Kidney (tissue), 22 donors: ENCODE measurements at places on chromosomes 16 and 17. TPM values are rescaled to one million over a fixed set of nuclear protein-coding genes. Genes with fewer than 3 reads are reported as not detected.

The C1QTNF1 gene
- total RNA-seq = 65.2 TPM

DNA sequence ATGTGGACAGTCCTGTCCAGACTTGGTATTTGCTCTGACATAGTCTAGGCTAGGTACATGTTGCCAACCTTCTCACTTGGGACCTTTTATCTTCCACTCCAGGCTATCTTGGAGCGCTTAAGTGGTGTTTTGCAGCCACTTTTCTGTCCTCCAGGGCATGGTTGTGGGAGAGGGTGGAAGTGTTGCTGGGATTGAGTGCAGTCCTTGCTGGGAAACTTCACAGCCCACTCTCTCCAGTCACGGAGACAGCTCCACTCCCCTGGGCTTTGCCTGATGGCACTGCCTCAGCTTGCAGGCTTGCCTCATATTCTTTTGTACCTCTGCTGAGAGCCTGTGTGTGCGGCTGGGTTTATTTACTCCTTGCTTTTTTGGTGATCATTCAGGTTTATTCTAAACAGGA lies 17.4 kb downstream of the RPA1 start:
- no peak overlapping the region for H3K4me3 ChIP-seq
- no peak for DNase-seq
- H3K27ac ChIP-seq = no peak overlapping the region
- H3K27me3 ChIP-seq = no peaks in the 10 kb centered on the region
- no peaks in the 10 kb centered on the region for H3K36me3 ChIP-seq

DNA sequence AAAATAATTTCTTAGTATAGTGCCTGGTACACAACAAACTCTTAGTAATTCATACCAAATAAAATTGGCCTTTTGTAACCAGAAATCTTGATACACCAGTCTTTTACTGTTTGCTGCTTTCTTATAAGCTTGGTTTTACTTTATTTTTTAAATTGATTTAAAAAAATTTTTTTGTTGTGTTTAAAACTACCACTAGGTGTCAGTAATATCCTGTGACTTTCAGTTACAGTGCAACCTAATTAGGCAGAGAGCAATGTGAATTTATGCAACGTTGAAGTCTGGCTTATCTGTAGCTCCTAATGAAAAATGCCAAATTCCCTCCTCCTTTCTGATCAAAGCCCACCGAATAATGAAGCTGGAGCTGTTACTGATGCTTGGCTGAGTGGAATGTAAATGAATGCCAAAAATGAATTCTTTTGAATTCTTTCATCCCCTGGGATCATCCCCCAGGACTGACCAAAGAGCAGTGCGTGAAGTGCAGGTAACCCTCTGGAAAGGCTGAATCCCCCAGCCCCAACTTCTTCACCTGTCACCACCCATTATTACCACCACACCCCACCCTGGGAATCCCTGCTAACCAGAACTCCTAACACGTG lies 3.8 kb downstream of the ERCC4 start:
- no peaks in the 10 kb centered on the region for H3K4me1 ChIP-seq
- no peak overlapping the region for H3K27ac ChIP-seq
- no peak overlapping the region for H3K4me3 ChIP-seq
- DNase-seq = no peak
- no peaks in the 10 kb centered on the region for H3K27me3 ChIP-seq

The AARS1 gene
- total RNA-seq = 111 TPM

DNA sequence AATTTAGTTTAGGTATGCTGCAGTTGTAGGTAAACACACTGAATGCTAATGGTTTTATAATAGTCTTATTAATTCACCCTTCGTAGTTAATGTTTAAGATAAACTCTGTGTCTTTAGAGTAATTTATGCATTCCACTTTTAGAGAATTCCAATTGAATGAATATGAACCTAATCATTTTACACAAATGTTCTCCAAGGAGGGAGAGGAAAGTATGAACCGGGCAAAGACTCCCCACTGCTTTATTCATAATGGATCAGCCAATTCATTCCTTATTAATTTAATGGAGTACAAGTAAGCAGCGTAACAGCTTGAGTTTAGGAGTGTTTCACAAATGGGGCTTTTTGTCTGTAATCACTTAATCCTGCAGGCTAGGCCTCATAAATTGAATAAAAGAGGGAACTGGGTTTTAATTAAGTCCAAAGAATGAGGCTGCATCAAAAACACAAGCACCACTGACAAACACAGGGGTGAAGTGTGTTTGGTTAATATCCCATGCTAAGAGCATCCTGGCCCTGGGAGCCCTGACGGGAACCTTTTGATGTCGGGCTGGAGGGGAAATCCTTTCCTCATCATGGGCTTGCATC lies 375.7 kb upstream of the DYNLRB2 start:
- no peaks in the 10 kb centered on the region for H3K4me1 ChIP-seq
- no peaks in the 10 kb centered on the region for H3K27me3 ChIP-seq
- H3K4me3 ChIP-seq = no peak overlapping the region
- no peaks in the 10 kb centered on the region for H3K36me3 ChIP-seq
- DNase-seq = no peak

- no peaks in the 10 kb centered on the region for H3K36me3 ChIP-seq
- no peak for DNase-seq
- no peak overlapping the region for H3K4me3 ChIP-seq
- no peaks in the 10 kb centered on the region for H3K27me3 ChIP-seq
- no peak overlapping the region for H3K27ac ChIP-seq
These were observed 1.8 kb upstream of the OR1E1 start for GRCh38 chr17:3400055-3400454.

- H3K4me1 ChIP-seq = no peaks in the 10 kb centered on the region
- H3K36me3 ChIP-seq = no peaks in the 10 kb centered on the region
- no peak overlapping the region for H3K27ac ChIP-seq
- H3K4me3 ChIP-seq = no peak overlapping the region
- H3K27me3 ChIP-seq = no peaks in the 10 kb centered on the region
These were observed 276.7 kb upstream of the DYNLRB2 start for GRCh38 chr16:80263848-80264694.

- no peaks in the 10 kb centered on the region for H3K27me3 ChIP-seq
- H3K36me3 ChIP-seq = no peaks in the 10 kb centered on the region
- H3K4me3 ChIP-seq = peak overlapping the region; percentile 71
- DNase-seq = no peak
- H3K27ac ChIP-seq = no peak overlapping the region
These were observed 220 bp upstream of the ARHGAP44 start for GRCh38 chr17:12789075-12789480.

The SRCIN1 gene
- 6.1 TPM for total RNA-seq

DNA sequence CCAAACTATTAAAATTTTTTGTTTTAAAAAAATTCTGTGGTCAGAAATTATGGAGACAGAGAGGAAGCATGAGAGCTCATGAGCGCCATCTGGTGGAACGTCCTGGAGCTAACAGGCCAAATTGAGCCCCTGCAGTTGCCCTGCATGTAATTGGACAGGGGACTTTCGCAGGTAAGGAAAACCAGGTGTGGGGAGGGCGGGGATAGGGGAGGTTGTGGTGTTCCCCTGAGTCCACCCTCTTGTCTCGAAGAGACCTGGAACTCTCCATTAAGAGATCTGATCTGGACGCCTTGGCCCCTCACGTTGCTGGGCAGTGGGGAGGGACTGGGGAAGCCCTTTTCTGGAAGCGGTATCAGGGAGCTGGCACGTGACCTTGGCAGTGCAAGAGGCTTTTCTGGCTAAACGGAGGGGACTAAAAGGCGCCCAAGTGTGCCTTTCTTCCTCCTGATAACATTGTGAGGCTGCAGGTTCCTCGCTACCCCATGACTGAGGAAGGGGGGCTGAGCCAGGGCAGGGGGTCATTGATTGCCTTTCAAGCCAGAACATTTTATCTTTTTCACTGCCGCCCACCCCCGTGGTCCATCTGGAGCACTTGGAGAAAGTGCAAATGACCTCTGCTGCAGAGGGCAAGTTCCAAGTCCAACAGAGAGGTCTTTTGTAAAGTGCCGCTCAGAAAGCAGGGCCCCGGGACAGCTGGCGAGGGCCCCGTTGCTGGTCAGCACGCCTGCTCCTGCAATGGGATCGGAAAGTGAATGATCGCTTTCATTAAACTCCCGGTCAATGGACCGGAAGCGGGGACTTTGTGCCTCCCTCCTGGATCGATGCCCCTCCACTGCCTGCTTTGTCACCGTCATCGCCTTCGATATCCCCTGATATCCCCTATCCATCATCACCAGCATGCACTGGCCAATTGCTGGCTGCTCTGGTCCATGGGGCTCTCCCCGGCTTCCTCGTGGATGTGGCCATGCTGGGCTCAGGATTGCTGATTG lies 18.4 kb downstream of the PDILT start:
- DNase-seq = peak; percentile 72
- no peaks in the 10 kb centered on the region for H3K27me3 ChIP-seq
- no peak overlapping the region for H3K27ac ChIP-seq
- no peaks in the 10 kb centered on the region for H3K4me1 ChIP-seq

DNA sequence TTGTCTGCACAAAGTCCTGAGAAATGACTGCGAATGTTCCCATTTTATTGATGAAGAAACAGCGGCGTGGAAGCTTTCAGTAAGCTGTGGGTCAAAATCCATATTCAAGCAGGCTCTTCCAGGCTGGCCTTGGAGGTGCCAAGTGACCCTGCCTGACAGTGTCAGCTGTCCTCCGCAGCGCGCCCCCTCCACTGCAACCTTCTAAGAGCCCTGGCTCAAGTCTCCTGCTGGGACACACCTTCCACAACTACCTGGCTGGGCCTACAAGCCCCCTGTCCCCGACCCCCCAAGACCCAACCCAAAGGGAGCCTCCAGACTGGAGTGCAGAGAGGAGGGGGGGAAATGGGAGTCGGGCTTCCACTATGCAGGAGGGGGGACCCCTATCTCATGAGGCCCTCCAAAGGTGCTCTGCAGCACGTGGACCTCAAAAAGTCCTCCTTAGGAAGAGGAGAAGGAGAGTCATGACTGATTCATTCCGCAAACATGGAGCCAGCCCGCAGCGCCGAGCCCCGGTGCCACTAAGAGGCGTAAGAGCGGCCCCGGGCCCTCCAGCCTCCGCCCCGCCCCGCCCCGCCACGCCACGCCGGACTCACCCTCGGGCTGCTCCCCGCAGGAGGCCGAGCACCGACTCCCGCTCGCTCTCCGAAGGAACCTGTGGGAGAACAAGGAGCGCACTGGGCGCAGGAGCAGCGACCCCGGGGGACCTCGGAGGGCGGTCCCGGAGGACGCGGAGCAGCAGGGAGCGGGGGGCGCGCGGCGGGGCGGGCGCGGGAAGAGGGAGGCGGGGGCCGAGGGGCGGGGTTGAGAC lies 574 bp downstream of the MPP3 start:
- H3K27me3 ChIP-seq = no peaks in the 10 kb centered on the region
- no peaks in the 10 kb centered on the region for H3K36me3 ChIP-seq
- DNase-seq = peak; percentile 62
- peaks cover 11% of the 10 kb centered on the region for H3K4me1 ChIP-seq

The SULT1A4 gene
- total RNA-seq = 18.8 TPM

- no peaks in the 10 kb centered on the region for H3K27me3 ChIP-seq
- H3K36me3 ChIP-seq = no peaks in the 10 kb centered on the region
- no peaks in the 10 kb centered on the region for H3K4me1 ChIP-seq
- H3K4me3 ChIP-seq = no peak overlapping the region
These were observed 492.2 kb downstream of the KCNJ2 start for GRCh38 chr17:70661342-70662222.

DNA sequence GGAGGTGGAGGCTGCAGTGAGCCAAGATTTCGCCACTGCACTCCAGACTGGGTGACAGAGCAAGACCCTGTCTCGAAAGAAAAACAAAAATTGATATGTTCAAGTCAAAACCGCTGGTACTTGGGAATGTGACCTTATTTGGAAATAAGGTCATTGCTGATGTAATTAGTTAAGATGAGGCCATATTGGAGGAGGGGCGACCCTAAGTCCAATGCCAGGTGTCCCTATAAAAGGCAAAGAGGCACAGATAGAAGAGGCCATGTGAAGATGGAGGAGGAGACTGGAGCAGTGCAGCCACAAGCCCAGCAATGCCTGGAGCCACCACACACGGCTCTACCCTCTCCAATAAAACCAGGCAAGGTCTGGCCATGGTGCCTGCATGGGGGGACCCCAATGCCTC lies 50.8 kb upstream of the JPH3 start:
- no peak overlapping the region for H3K4me3 ChIP-seq
- H3K27ac ChIP-seq = no peak overlapping the region
- DNase-seq = no peak
- H3K27me3 ChIP-seq = no peaks in the 10 kb centered on the region

The MYL4 gene
- total RNA-seq = not detected

- no peak for DNase-seq
- no peak overlapping the region for H3K4me3 ChIP-seq
- H3K27me3 ChIP-seq = no peaks in the 10 kb centered on the region
- no peaks in the 10 kb centered on the region for H3K36me3 ChIP-seq
- H3K4me1 ChIP-seq = no peaks in the 10 kb centered on the region
- H3K27ac ChIP-seq = no peak overlapping the region
These were observed 97.1 kb downstream of the ITFG1 start for GRCh38 chr16:47363761-47364160.

The ESRP2 gene
- 32.9 TPM for total RNA-seq

- DNase-seq = no peak
- H3K36me3 ChIP-seq = no peaks in the 10 kb centered on the region
- peak overlapping the region; percentile 98 for H3K27ac ChIP-seq
These were observed 80.0 kb downstream of the CCDC182 start for GRCh38 chr17:57665128-57665527.

- H3K4me1 ChIP-seq = no peaks in the 10 kb centered on the region
- peak; percentile 82 for DNase-seq
- H3K36me3 ChIP-seq = no peaks in the 10 kb centered on the region
- peak overlapping the region; percentile 50 for H3K4me3 ChIP-seq
- no peak overlapping the region for H3K27ac ChIP-seq
- no peaks in the 10 kb centered on the region for H3K27me3 ChIP-seq
These were observed 631 bp downstream of the NXPH3 start for GRCh38 chr17:49576088-49576916.

DNA sequence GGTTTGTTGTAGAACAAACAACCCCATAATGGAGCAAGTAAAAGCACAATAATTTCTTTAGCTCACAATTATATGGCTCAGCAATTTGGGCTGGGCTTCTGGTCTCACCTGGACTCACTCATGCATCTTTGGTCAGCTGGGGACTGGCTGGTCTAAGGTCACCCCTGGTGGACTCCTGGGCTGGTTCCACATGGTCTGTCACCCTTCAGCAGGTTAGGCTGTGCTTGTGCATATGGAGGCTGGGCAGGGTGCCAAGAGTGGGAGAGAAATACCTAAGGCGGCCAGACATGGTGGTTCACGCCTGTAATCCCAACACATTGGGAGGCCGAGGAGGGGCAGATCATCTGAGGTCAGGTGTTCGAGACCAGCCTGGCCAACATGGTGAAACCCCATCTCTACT lies 27.0 kb upstream of the SMURF2 start:
- H3K36me3 ChIP-seq = no peaks in the 10 kb centered on the region
- no peak overlapping the region for H3K4me3 ChIP-seq
- DNase-seq = no peak
- no peaks in the 10 kb centered on the region for H3K4me1 ChIP-seq
- no peak overlapping the region for H3K27ac ChIP-seq
- H3K27me3 ChIP-seq = no peaks in the 10 kb centered on the region

The KRT24 gene
- 0.31 TPM for total RNA-seq

DNA sequence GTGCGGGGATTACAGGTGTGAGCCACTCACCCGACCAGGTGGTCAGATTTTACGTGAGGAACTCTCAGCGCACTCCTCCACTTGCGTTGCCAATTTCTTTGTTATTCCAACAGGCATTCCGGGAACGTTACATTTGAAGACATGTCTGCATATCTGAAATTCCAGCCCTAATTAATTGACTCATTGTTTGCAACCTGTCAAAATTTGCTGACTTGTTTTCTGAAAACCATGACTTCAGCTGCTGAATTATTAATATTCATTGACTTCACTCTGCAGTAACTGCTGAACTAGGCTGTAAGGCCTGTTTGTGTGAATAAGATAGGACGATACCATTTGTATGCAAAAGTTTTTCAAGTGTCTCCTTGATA lies 16.6 kb downstream of the G6PC1 start:
- DNase-seq = no peak
- peaks cover 5% of the 10 kb centered on the region for H3K4me1 ChIP-seq
- no peaks in the 10 kb centered on the region for H3K36me3 ChIP-seq
- H3K27me3 ChIP-seq = no peaks in the 10 kb centered on the region
